ENCODE measurements at places on chromosomes 16 and 17.
A peak's percentile ranks its signal among the peaks of the same experiment; 100 is the strongest.

DNA sequence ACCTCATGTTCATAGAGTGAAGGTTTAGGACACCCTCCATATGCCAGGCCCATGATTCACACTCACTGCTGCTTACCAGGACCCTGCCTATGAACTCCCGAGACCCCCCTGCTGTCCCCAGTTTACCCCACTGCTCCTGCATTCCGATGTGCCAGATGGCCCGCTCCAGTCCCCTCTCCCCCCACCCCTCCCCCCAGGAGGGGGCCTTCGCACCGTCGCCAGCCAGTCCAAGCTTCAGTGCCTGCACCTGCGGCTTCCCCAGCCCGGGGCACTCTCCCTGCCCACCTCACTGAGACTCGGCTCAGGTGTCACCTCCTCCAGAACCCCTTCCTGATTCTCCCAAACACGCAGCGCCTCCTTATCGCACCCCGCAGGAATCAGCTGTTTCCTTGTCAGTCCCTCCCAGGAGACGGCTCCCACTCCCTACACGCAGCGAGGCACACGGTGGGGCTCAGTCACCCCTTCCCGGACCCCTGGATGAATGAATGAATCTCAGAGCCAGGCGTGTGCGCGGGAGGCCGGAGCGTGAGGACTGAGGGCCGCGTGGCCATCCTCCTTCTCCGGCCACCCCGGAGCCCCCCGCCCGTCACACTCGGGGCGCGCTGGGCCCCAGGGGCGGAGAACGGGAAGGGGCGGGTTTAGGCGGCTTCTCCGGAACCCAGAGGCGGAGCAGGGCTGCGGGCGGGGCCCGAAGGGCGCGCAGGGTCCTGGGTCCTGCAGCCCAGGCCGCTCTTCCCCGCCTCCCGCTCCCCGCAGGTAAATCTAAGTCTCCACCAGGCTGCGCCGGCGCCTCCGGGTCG, 1.6 kb downstream of the MYO1C start:
- peak; percentile 64 for DNase-seq

GRCh38 chr17:73957564-73957963, 245.9 kb upstream of the RPL38 start:
- DNase-seq = no peak

- no peak for DNase-seq
Observed at GRCh38 chr17:40264458-40265185, 23.1 kb upstream of the CDC6 start.

DNA sequence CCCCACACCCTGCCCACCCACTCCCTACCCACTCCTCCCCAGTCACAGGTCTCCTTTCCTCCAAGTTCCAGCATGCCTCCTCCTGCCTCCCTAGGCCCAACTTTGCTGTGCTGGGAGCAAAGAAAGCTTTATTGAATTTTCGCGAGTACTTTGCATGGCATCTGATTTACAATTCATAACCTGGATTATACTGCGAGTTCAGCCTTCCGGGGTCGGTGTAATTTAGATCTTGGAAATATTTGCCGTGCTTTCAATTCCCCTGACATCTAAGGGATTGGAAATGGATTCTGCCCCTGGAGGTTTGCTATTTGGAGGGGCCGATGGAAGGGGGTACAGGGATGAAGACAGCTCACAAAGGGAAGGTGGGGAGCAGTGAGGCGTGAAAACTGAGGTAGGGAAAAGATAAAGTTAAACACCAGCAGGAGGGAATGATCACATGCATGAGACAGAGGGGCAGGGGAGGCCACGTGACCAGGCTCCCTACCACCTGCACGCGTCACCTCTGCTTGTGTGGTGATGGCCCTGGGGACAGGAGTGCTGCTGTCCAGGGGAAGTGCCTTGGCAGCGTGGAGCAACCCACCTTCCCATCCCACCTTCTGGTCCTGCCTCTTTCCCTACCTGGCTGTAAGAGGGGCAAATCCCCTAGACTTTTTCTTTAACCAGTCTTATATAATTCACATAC, 132.3 kb upstream of the RPL38 start:
- DNase-seq = no peak

DNA sequence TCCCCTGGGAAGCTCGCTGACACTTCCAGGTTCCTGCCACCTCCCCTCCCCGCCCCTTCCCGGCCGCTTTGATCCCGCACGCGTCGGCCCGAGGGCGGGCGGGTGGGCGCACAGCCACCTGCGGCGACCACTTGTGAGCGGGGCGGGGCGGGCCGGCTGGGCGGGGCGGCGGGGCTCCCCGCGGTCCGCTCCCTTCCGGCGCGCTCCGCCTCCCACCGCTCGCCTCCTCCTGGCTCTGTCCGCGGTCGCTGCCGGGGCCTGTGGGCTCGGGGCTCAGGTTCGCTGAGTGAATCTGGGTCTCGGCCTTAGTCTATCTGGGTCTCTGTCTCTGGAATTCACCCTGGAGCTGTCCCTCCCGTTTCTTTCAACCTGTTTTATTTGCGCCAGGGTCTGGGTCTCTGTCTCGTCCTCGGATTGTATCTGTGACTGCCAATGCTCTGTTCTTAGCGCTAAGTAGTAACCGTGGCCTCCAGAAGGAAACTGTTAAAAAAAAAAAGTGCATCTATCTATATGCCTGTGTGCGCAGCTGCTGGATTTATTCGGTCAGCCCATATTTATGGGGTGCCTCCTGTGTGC, 2.7 kb upstream of the HES7 start:
- peak; percentile 79 for DNase-seq

DNA sequence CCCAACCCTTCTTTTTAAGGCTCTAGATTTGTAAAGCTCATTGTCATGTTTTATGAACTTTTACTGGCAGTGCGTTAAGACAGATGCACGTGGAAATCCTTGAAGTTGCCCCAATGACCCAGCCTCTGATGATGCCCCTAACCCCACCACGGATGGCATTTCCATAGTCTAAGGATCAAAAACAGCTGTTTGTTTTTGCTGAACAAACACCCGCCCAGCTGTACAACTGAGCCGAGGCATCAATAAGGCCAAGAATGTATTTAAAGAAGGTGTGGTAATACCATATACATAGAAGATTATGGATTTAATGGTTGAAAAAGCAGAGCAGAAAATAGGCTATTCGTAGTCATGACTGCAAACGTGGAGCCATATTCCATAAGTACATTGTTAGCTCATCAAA, 83.7 kb downstream of the SALL1 start:
- DNase-seq = no peak

- peak; percentile 7 for DNase-seq
Observed at GRCh38 chr16:4142268-4142667, 26.0 kb upstream of the ADCY9 start.

GRCh38 chr17:27560668-27561067, 70.3 kb upstream of the LGALS9 start:
- no peak for DNase-seq

- DNase-seq = no peak
Observed at GRCh38 chr17:31513731-31514427, 122.4 kb downstream of the RAB11FIP4 start.

GRCh38 chr17:50668025-50668837, 33.5 kb downstream of the ABCC3 start:
- DNase-seq = no peak

DNA sequence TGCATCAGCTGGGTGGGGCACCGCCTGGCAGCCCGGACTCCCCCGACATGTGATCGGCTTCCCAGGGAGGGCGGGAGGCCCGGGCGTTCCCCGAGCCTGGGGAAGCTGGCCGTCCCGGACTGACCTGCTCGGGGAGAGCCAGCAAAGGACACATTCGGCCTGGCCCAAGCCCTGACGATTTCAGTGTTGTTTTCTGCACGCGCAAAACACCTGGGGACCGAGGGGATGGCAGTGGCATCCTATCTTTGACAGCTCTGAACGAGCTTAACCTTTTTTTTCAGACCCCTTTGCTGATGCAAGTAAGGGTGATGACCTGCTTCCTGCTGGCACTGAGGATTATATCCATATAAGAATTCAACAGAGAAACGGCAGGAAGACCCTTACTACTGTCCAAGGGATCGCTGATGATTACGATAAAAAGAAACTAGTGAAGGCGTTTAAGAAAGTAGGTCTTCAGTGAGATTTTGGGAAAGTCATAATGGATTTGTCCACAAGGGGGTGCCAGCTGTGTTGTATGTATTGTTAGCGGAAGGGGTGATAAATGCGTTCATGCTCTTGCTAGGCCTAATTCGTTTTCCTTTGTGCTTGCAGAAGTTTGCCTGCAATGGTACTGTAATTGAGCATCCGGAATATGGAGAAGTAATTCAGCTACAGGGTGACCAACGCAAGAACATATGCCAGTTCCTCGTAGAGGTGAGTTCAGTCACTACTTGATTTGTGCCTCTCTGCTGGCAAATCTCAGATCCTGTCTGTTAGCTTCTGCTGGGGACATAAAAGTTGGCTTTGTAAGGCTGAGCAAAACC, 1.0 kb downstream of the EIF1 start:
- DNase-seq = peak; percentile 69

GRCh38 chr17:31558748-31559583, 167.5 kb downstream of the RAB11FIP4 start:
- peak; percentile 76 for DNase-seq

DNA sequence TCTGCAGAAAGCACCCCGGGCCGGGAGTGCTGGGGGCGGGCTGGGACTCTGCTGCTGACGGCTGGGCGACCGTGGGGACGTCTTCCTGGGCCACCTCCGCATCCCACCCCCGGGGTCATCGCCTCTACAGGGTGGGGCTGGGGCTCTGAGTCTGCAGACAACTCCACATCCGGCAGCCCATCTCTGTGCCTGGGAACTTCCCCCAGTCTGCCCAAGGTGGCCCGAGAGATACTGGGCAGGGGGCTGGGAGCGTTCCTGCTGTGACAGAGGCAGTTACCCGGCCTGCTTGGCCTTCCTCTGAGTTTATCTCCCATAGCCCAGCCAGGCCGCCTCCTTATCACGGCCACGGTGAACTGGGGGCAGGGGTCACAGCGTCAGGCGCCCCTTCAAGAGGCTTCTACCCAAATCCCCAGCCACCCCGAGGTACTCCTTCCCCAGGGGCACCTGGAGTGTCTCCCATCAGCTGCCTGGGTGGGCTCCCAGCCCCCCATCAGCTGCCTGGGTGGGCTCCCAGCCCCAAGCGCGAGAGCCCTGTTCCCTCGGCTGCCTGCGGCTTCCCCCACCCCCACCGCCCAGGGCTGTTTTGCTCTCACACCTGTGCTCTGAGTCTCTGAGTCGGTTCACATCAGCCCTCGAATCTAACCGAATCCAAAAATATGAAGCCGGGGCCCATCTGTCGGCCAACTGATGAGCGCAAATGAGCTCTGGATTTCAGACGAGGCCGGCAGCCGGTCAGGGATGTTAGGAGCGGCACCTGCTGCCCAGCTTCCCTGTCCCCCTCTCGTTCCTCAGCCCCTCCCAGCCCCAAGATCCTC, 15.6 kb upstream of the CBFA2T3 start:
- no peak for DNase-seq

DNA sequence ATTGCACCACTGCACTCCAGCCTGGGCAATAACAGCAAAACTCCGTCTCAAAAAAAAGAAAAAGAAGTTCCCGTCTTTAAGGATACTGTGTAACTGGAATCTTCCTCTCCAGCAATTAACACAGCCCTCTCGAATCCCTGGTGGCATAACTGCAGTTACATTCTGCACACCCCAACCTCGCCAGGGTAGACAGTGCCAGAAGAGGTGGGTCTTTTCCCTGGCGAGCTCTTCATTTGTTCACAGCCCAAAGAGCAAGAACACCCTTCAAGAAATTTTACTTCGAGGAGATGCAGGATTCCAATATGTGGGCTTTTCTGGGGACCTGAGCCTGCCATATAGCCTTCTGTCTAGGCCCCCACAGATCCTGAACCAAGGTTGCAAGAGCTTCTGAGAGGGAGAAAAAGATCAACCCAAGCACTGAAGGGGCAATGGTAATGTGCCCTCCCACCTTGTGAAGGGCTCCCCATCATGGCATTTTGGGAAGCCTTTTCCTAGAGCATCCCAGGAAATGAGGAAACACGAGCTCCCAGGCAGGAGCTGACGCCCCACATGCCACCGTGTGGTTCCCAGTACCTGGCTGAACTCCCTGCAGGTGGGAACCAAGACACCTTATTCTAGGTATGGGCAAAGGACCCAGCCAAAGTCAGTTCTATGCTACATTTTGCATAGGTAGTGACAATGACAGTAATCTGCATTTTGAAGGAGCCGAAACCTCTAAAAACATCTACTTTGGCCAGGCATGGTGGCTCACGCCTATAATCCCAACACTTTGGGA, 26.9 kb downstream of the TK2 start:
- DNase-seq = no peak

DNA sequence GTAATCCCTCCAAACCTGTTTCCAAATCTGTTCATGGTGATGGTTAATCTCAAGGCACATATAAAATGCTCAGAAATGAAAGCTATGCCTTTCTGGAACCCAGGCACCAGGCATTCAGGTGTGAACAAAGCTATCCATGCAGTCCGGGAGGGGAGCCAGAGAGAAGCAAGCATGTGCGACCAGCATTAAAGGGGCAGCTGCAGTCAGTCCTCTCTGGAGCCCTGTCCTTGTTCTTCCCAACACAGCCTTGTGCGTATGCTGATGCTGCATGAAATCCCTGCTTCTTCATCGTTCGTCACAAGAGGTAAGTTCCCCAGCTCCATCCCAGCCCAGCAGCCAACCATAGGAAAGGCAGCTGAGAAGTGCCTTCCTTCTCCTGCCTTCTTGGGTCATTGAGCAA, 148.7 kb downstream of the GRIN2A start:
- no peak for DNase-seq

DNA sequence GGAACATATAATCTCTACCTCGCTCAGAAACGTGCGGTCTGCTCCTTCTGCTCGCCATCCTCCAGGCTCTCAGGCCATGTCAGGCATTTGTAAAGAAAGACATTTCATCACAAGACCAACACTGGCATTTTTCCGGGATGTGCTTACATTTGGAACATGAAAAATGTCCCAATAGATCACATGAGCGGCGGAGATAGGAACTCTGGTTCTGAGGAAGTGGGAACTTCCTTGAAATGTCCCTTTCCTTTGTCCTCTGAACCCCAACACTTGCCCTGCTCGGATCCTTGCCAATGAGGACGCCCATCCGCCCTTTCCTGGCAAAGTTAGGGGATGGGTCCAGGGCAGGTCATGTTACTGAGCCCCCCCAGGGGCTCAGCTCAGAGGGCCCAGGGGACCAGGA, 130.5 kb downstream of the MAF start:
- no peak for DNase-seq

- no peak for DNase-seq
Observed at GRCh38 chr16:21590796-21591195, 8.6 kb upstream of the METTL9 start.

GRCh38 chr16:16917191-16917785, 538.3 kb downstream of the NPIPA7 start:
- no peak for DNase-seq

DNA sequence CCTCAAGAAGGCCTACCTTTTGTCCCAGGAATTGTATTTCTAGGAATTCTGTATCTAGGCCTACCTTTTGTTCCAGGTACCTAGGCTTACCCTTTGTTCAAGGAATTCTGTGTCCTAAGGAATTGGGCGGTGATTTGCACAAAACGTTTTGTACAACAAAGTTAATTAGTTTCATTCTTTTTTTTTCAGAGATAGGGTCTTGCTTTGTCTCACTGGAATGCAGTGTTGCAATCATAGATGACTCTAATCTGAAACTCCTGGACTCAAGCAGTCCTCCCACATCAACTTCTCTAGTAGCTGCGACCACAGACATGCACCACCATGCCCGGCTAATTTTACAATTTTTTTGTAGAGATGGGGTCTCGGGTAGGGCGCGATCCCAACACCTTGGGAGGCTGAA, 7.0 kb downstream of the CDR2L start:
- no peak for DNase-seq

- DNase-seq = peak; percentile 22
Observed at GRCh38 chr17:33725675-33726271, 432.7 kb upstream of the ASIC2 start.
